ENCODE measurements at places on chromosomes 4 and X.

- DNase-seq = no peak
These were observed 69.7 kb upstream of the PGRMC2 start for GRCh38 chr4:128357286-128357685.

DNA sequence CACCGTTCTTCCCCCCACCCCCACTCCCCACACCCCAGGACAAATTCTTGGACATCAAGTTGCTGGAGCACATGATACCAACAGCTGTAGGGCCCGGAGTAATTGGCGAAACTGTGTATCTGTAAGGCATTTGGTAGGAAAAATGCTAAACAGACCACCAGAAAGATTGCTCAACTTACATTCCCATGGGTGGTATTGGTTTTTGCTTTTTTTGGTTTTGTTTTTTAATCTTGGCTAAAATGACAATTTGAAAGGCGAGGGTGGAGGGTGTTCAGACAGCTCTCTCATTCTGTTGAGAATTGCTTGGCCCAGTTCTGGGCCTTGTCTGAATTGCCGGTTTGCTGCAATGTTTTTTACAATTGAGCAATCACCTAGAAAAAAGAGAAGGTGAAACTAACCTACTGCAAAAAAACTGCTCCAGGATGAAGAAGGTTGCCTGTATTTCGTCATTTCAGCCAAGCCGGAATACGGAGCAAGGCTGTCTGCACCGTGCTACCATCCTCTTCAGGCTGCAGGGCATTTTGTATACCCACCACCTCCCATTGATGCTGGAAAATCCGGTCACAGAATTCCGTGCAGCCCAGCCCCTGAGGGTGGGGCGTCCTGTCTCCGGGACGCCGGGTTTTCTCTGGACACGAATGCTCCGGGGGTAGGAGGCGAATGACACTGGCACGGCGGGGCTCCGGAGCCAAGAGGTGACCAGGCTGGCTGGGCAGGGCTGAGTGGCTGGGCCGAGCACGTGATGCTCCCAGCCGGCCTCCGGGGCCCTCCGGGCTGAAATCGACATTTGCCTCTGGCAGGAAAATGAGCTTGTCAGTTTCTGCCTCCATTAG lies at the start of gene CLCN4:
TSS of gene CLCN4 (plus strand) at position 777 of the 833 bp plus-strand sequence. CDS start 28,058 bp downstream, outside the sequence.
- peak; percentile 55 for DNase-seq

GRCh38 chrX:149371986-149372385 lies 133.1 kb downstream of the IDS start:
- no peak for DNase-seq

DNA sequence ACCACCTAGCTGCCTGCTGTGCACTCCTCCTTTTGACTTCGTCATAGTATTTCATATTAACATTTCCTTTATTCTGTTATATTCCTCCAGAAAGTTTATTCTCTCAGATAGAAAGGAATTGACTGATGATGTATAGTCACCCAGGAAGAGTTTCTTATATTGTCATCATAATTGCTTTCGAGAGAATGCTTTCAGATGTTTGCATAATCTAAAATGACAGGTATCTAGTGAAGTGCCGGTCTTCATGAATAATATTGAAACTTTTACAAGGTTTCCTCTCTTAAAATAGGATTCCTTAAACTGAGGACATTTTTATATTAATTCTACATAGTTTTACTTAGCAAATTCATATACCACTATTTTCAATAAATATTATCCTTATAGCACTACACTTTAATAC lies 10.1 kb downstream of the SEC24D start:
- DNase-seq = no peak

DNA sequence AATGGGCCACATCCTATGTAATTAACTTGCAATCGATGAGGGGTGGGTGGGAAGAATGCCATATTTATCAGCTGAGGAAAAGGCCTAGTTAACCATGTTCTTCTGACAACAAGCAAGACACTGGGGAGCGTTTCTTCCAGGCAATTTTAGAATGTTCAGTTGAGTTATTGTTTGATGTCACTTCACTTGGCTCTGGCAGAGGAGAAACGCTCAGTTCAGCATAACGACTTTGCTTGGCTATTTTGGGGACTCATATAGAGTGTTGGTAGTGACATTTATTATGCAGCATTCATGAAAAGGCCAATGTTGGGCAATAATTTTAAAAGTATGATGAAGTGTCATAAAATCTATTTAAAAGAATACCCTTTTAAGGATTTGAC lies 648 bp downstream of the SYNPO2 start:
- no peak for DNase-seq

DNA sequence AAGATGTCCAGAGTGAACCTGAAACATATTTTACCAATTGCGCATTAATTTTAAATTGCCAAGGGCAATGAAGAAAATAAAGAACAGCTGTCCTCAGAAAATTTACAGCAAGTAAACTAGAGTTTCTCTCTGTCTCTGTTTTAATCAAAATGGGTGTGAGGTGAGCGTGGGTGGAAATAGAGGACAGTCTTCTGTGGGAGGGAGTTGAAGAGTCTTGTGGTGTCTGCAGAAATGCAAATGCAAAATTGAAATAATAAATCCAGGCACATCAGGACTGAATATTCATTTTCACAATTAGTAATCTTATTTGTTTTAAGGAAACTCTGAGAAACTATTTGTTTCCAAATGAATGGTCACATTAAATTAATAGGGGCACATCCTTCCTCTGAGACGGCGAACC lies 192.0 kb downstream of the ARHGAP10 start:
- no peak for DNase-seq

DNA sequence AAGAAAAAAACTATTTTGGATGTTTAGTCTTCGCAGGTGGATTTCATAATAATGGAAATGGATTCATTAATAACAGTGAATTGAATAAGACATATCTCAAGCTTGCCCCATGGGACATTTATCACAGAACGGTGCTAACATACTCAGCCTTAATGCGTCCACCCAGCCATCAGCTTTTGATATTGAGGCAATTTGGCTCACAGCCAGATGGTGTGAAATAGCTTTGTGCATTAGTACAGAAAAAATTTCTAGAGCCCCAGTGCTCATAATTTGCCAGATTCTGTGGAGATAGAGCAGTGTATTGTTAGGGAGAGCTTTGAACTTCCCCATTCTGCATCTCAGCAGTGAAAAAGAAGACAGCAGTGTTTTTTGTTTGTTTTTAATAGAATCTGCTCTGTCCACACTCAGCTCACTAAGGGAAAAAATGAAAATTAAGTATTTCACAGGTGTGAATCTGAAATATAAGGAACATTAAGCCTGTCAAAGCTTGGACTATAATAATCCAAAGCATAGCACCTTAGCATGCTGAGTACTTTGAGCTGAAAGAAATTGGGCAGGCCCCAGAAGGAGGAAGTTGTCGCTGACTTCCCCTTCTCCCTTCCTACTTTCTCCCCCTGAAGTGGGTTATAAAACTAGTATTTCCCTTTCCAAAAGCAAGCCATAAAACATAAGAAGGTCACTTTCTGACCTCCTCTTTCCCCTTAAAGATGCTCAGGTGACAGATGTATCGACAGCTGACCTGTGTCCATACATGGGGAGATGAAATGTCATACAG lies 295.8 kb downstream of the MAGEB5 start:
- no peak for DNase-seq

- no peak for DNase-seq
These were observed 572.5 kb downstream of the MAGEB5 start for GRCh38 chrX:26788402-26788998.

DNA sequence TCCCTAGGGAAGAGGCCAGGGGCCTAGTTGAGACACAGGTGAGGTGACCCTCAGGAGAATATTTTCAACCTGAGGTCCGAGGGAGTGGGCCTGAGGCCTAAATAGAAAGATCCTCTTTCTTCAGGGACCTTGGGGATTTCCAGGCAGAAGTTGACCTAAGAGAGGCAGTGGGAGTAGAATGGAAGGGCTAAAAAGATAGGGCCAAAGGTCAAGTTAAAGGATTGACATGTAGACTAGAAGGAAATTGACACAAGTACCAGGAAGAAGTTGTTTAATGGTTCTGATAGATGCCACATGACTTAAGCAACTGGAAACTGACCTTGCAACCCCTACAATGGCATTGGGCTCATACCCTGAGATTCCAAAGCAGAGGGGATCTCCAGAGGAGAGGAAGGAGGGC lies 76.9 kb downstream of the SHROOM3 start:
- no peak for DNase-seq

GRCh38 chrX:153696100-153696499 lies 8.4 kb downstream of the SLC6A8 start:
- no peak for DNase-seq

- DNase-seq = no peak
These were observed 138.9 kb downstream of the SMIM20 start for GRCh38 chr4:26052663-26053541.

DNA sequence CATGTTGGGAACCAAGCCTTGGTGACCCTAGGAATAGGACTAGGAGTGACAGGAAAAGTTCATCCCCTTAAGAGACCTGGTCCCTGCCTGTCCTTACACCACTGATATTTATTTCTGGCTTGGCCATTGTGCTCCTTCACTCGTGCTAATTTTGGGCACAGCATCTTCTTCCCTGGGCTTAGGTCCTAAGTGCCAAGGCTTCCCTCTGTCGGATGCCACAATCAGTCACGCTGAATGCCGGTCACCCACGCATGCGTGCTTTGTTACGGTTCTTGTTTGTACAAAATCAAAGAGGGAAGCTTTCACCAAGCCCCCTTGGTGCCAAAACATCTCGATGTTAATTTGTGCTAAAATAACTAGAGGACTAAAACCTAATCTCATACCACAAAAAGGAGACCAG lies 17.4 kb upstream of the MAP3K15 start:
- no peak for DNase-seq

GRCh38 chrX:97740886-97741285 lies 857.2 kb downstream of the RPA4 start:
- no peak for DNase-seq

GRCh38 chrX:14776901-14777300 lies 96.0 kb downstream of the FANCB start:
- no peak for DNase-seq

GRCh38 chrX:120251471-120252011 lies 929 bp downstream of the ZBTB33 start:
- DNase-seq = no peak

- DNase-seq = peak; percentile 13
These were observed 424.5 kb upstream of the CTSO start for GRCh38 chr4:156378033-156378665.

- no peak for DNase-seq
These were observed 23.8 kb upstream of the ADH7 start for GRCh38 chr4:99458911-99459447.

GRCh38 chrX:19514791-19515614 lies at the start of gene MAP3K15:
MAP3K15 (minus strand) TSS chrX:19515508; CDS start chrX:19515261, 247 bp downstream.
- no peak for DNase-seq

GRCh38 chrX:10554612-10555270 lies 65.6 kb downstream of the MID1 start:
- DNase-seq = no peak

- no peak for DNase-seq
These were observed 620.2 kb upstream of the BOD1L1 start for GRCh38 chr4:14247767-14248166.

DNA sequence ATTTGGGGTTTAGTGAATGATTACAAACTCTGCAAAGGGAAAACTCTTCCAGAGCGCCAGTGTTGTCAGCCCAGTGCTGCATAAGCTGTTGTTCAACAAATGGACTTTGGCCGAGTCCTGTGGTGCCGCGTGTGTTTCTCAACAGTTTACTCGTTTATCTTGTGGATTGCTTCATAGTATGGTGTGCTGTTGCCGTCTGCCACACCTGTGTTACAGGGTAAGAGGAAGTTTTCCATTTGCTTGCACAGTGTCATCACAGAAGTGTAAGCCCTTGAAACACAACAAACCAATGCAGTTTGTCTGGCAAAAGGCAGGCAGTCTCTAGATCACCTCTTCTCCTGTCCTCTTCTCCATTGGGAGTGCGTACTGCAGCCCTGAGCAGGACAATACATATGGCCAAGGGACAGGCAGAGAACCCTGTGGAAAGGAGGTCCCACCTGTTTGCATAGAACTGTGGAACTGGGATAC lies 66.3 kb downstream of the DCUN1D4 start:
- DNase-seq = no peak

- no peak for DNase-seq
These were observed 4.2 kb downstream of the PDGFRA start for GRCh38 chr4:54233277-54233696.

GRCh38 chr4:2860391-2861348 lies 17.0 kb downstream of the ADD1 start:
- no peak for DNase-seq

GRCh38 chr4:104860238-104861123 lies 286.2 kb upstream of the TET2 start:
- peak; percentile 47 for DNase-seq

- DNase-seq = peak; percentile 8
These were observed 38.5 kb downstream of the CYTL1 start for GRCh38 chr4:4980621-4981230.

DNA sequence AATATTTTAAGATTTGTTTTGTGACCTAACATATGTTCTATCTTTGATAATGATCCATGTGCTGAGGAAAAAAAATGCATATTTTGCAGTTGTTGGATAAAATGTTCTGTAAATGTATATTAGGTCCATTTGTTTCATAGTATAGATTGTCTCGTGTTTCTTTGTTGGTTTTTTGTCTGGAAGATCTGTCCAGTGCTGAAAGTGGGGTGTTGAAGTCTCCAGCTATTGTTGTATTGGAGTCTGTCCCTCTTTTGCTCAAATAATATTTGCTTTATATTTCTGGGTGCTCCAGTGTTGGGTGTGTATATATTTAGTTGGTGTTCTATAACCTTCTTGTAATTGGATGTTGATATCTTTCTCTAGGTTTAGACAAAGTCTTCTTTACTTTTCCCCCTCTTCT lies 53.2 kb upstream of the FRMPD3 start:
- no peak for DNase-seq

- no peak for DNase-seq
These were observed 216.6 kb upstream of the INTU start for GRCh38 chr4:127416115-127416514.

GRCh38 chr4:67699603-67700002 lies 1.4 kb downstream of the UBA6 start:
- no peak for DNase-seq

DNA sequence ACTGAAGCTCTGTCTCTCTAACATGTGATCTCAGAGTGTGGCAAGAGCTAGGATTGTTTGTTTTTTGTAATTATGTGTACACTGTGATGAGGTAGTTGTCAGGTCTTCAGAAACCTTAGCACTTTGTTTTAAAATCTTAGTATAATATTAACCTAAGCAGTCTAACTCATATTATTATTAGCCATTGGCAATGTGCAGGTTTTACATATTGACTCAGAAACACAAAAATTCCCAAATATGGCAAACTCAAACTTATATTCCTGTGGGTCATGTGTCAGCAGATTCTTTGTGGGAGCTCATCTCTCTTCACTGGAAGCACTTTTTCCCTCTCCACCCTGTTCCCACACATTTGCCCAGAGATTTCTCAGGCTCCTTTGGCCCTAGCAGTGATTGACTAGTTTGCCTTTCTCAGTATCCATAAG lies 8.2 kb upstream of the PWWP3B start:
- no peak for DNase-seq

- DNase-seq = no peak
These were observed 125.4 kb downstream of the CPE start for GRCh38 chr4:165504184-165504583.

- no peak for DNase-seq
These were observed 17.9 kb downstream of the COQ2 start for GRCh38 chr4:83266689-83267088.

GRCh38 chrX:2478546-2479419 lies 22.0 kb downstream of the DHRSX start:
- DNase-seq = no peak
